ENCODE measurements at places on chromosomes 1 and 21.

GRCh38 chr1:240693036-240693435, 81.1 kb upstream of the GREM2 start:
- DNase-seq, result no peak

DNA sequence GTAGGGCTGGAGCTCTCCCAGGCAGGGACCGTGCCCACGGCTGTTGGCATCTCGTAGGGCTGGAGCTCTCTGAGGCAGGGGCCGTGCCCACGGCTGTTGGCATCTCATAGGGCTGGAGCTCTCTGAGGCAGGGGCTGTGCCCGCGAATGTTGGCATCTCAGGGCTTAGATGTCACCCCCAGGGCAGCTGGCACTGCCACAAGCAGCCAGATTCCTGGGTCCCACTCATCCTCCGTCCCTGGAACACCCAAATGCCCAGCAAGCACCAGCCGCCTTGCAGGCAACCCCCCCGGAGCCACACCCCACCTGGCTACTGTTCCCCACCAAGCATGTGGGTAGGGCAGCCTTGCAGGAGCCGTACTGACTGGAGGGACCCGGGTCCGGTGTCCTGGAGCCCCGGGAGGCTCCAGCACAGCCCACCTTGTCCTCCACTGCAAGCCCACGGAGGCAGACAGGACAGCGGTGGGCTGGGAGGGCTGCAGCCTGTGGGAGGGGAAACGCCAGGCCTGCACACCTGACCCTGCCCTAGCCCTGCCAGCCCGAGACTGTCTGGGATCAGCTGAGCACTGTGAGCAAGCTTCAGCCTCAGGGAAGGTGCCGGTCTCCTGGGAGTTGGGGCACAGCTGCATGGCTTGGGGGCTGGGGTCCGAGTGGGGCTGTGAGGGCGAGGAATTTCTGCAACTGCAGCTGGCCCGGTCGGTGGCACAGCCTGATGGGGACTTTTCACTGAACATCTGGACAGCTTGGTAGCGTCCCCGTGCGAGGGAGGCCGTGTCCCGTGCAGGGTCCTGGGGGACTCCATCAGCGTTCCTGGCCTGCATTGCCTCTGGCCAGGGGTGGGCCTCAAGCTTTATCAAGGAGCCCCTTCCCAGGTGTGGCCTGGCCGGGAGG, 53.6 kb downstream of the COL18A1 start:
- no peak for DNase-seq

DNA sequence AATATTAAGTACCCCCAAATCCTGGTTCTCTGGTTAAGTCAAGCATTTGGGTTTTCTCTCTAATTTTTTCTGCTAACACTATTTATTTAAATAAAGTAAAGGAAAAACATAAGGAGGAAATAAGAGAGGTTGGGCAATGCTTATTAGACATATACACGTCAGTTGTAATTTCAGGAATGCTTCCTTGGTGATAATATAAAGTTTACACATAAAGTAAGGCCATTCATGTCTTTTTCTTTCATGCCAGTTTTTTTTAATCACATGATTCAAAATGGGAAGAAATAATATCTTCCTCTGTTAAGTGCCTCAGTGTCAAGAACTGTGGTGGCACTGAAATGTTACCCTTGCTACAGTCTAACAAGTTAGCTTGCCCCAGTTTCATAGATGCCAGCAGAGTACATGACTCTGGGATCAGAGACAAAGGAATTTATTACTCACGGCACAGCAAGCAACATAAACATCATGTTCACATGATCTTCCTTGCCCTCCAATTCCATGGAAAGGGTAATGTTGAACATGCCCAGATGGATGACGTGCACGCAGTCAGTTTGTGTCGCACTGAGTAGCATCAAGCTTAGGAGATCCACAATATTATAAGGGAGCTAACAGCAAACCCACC, 184.9 kb downstream of the PLA2G4A start:
- DNase-seq, result no peak

DNA sequence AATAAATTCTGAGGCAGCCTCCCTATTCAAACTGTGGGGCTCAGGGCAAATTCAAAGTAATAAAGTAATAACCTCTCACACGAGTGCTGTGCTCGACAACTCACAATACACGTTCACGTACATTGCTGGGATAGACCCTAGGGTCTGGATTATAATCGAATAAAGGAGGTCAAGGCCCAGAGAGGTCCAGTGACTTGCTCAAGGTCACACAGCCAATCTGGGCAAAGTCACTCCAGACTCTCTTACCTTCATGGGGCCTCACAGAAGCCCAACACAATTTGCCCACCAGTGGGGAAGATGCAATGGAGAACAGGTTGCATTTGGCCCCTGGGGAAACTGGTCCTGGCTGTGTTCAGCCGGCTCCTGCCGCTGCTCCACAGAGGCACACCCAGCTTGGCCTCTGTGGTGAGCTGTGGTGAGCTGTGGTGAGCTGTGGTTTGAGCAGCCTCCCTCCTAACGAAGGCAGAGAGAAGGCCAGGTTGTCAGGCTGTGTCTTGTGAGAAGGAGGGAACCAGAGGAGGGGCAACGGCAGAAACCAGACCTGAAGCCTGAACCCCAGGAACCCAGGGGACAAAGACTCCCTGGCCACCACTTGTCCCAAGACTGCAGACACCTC, 35.1 kb downstream of the NUAK2 start:
- DNase-seq, result no peak

GRCh38 chr1:99560207-99561040, 85.5 kb upstream of the PALMD start:
- DNase-seq, result no peak

DNA sequence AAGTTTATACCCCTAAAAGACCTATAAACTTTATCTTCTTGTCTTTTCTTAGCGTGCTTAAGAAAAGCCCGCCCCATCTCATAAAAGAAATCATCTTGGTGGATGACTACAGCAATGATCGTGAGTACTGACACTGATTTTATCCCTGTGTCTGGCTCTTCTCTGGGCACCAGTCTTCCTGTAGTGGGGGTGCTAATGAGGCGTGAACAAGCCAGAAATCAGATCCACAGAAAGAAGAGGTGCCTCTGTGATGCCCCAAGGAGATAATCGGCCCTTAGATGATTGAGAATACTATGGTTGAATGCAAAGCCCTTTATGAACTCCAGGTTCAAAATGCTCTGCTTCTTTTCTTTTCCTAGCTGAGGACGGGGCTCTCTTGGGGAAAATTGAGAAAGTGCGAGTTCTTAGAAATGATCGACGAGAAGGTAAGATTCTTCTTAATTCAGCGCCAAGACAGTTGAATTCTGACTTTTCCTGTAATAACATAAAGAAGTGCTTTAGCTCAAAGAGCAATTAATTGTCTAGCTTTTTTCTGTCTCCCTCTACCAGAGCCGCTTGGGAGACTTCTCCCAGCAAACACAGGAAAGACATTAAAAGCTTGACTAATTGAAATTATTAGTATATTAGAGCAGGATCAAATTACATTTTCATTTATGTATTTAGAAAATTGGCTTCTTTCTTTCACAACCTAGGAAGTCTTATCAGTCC, 169.4 kb downstream of the GALNT2 start:
- DNase-seq, result no peak

- no peak for DNase-seq
Measured at GRCh38 chr1:202268817-202269216, 72.9 kb downstream of the UBE2T start.

DNA sequence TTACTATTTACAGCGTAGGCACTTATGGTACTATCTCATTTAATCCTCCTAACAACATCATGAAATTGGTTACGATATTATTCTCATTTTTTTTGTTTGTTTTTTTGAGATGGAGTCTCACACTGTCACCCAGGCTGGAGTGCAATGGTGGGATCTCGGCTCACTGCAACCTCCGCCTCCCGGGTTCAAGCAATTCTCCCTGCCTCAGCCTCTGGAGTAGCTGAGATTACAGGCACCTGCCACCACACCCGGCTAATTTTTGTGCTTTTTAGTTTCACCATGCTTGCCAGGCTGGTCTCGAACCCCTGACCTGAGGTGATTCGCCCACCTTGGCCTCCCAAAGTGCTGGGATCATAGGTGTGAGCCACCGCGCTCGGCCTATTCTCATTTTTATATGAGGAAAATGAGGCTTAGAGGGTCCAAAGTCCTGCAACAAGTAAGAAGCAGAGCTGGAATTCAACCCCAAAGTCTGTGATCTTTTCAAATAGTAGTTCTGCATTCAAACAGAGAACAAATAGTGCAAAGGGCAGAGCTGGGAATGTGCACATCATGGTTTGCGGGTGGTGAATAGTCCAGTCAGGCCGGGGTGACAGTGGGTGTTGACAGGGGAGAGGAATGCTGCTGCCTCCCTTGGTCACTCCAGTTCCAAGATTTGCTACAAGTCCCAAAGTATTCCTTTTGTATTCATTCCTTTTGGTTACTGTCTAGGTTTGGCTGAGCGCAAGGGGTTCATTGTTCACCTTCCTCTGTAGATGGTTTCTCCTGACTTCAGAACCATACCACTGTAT, 4.6 kb downstream of the PRUNE1 start:
- no peak for DNase-seq

DNA sequence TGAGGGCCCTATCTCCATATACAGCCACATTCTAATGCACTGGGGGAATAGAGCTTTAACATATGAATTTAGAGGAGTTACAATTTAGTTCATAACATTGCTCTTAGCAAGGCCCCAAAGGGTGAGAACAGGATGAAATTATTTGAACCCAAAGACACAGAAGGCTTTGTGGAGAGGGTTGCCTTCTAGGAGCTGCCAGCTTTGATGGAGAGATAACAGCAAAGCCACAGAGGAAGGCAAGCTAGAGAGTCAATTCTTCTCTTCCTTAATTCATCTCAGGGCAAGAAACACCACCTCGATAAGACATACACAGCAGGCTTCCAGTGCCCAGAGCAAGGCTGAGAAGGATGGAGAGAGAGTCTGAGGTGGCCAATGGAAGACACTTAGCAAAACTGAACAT, 94.8 kb upstream of the TMPRSS15 start:
- DNase-seq, result no peak

DNA sequence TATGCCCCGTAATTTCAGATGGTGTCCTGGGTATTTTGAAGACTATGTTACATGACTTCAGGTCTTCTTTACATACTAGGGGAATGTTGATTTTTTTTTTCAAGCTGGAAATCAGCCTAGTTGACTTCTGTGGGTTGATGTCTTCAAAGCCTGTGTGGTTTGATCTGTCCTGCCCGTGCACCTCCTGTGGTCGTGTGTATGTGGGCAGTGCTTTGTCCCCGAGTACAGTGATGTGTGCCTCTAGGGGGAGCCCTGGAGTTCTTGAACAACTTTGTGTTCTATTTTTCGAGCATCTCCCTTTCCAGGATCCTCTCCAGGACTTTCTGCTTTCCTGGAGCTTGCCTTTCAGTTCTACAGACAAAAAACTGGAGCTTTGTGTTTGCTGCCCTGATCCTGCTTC, 28.9 kb downstream of the OBSCN start:
- no peak for DNase-seq
